Hematopoietic multipotent progenitor cell treated with erythropoietin and hydrocortisone succinate and interleukin-3 and kit ligand, for 4 days (in vitro differentiated cells): ENCODE measurements at places on chromosomes 3 and 15.

GRCh38 chr15:32774022-32774421 is 56.2 kb downstream of the GREM1 start:
- no peak for DNase-seq

DNA sequence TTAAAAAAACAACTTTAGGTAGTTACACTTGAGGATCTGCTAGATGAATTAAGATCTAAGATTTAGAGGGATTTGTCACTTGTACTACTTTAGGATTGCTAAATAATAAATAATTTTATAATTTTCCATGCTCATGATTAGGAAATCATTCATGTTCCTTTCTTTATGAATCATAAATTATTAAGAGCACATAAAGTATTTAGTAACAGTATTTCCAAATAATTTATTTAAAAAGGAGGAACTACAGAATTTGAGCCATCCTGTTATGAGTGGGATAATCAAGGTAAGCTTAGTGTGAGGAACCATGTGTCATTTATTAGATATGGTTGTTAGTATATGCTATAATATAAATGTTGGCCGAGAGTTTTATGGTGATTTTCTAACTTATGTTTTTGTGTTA is 37.5 kb upstream of the C3orf38 start:
- DNase-seq, result no peak

- DNase-seq, result peak; percentile 31
These were observed 109.0 kb upstream of the UNC13C start for GRCh38 chr15:53869044-53869805.

DNA sequence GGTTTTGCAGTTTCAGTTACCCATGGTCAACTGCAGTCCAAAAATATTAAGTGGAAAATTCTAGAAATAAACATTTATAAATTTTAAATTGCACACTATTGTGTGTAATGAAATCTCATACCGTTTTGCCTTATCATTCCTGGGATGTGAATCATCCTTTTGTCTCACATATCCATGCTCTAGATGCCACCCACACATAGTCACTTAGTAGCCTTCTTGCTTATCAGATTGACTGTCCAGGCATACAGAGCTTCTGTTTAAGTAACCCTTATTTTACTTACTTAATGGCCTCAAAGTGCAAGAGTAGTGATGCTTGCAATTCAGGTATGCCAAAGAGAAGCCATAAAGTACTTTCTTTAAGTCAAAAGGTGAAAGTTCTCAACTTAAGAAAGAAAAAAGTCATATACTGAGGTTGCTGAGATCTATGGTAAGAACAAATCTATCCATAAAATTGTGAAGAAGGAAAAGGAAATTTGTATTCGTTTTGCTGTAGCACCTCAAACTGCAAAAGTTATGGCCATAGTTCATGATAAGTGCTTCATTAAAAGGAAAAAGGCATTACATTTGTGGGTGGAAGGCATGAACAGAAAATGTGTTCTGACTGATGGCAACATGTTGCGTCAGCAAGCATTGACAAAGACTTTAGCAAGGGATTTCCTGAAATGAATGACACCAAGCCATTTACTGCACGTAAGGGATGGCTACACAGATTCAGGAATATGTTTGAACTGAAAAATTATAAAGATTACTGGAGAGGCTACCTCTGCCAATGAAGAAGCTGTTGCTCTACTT is 43.8 kb downstream of the SPATA16 start:
- no peak for DNase-seq
